ENCODE measurements at places on chromosomes 4 and X. TPM values are rescaled to one million over a fixed set of nuclear protein-coding genes. Genes with fewer than 3 reads are reported as not detected.
A peak's percentile ranks its signal among the peaks of the same experiment; 100 is the strongest.

DNA sequence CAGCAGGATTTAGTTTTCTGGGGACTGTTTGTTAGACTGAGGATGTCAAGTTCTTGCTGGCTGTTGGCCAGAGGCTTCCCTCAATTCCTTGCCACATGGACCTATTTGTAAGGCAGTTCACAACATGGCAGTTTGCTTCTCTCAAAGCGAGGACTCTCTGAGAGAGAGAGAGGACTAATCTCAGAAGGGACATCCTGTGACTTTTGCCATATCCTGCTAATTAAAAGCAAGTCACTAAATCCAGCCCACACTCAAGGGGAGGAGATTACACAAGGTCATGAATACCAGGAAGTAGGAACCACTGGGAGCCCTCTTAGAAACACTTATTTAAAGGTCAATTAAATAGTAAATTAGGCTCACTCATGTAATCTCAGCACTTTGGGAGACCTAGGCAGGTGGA, 38.2 kb downstream of the PPP1R2C start:
- no peak for DNase-seq

GRCh38 chrX:19174401-19175025, 52.2 kb upstream of the ADGRG2 start:
- no peak for DNase-seq

GRCh38 chr4:81084029-81084428, 53.5 kb downstream of the BMP3 start:
- no peak for DNase-seq

- DNase-seq = no peak
These were observed 1313.7 kb upstream of the PABPC4L start for GRCh38 chr4:135515295-135515694.

GRCh38 chrX:118455013-118455412, 40.6 kb upstream of the DOCK11 start:
- no peak for DNase-seq

- DNase-seq = no peak
These were observed 197.8 kb upstream of the AGTR2 start for GRCh38 chrX:115972717-115973116.

DNA sequence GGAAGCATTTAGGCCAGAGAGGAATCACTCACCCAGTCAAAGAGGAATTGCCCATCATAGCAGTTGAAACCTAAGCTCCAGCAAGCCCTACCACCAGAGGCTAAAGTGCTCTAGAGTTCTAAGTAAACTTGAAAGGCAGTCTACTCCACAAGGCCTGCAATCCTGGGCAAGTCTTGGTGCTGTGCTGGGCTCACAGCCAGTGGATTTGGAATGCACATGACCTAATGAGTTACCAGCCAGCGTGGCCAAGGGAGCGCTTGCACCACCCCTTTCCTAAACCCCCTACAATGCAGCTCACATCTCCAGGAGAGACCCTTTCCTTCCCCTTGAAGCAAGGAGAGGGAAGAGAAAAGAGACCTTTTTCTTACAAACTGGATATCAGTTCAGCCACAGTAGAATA, 445.7 kb downstream of the GASK1B start:
- no peak for DNase-seq

DNA sequence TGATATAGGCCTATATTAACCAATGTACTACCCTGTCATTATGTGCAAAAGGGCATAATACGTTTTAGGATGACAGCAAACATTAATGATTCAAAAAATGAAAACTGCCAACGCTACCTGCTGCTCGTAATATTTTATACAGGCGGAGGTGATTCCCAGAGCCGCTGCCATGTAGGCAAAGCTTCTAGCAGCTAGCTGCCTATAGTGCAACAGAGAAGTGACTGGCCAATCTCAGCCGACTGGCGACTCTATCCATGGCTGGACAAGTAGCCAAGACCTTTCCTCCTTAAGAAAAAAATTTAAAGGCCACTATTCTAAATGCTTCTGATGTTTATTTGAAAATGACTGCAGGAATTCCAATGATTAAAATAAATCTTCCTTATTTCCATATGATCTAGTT, 1.9 kb downstream of the PPARGC1A start:
- no peak for DNase-seq

GRCh38 chr4:3250956-3251690, 2.2 kb downstream of the MSANTD1 start:
- DNase-seq = peak; percentile 47

- DNase-seq = no peak
These were observed 116.1 kb downstream of the PCDH7 start for GRCh38 chr4:30836231-30836630.

DNA sequence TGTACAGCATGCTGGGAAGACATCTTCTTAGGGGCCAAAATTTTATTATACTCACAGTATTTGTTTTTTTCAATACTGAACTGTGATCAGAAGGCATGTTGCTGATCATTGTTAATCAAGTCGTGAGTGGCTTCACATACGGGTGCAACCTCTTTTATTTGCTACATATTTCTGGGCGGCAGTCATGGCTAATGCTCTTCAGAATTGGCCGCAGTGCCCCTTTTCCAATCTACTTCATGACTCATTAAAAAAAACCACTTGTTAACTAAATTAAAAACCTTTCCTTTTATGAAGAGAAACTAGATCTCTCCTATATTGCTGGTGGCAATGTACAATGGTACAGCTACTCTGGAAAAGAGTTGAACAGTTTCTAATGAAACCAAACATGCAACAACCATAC, 101.5 kb upstream of the C1GALT1C1 start:
- no peak for DNase-seq

DNA sequence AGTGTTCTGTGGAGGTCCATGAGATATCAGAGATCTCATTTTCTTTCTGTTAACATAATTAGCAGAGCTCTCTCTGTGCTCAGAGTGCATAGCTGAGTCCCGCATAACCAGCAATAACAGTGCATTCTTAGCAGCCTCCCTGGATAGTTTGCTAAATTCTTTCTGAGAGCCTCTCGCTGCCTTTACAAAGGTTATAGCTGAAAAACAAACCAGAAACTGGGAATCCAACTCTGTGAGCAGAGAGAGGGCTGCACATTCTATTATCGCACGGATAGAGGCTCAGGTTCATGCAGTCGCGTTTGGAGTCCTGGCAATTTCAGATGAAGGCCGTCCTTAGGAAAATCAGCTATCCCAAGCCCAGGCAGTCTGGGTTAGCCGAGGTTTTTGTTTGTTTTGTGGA, 1.2 kb downstream of the ENPP6 start:
- no peak for DNase-seq

- no peak for DNase-seq
These were observed 514.5 kb upstream of the FAM241A start for GRCh38 chr4:111630705-111631104.

DNA sequence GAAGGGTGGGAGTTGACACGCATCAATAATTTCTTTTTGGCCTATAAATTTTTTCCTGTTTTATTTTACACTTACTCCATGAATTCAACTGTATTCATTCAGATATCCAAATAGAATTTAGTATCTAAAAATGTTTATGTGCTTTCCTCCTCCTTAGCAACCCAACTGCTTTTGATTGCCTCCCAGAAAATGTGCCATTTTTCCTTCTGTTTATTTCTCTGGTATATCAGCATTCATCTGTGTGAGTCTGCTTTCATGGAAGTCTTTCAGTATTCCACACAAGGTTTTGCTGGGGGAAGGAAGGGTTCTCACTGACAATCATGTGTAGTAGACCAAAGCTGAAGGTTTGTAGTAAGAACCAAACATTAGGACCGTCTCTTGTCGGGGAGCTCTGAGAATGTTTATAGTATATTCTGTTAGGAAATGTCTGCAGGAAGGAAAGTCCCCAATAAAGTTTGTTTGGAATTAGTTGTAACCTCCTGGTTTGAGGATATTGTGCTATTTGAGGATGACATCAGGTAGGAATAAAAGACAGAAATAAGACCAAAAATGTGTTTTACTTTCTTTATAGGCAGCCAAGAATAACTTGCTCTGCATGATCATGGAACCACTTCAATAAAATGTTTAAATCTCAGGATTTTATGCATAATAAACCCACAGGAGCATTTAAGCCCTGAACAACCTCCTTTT, 673.6 kb upstream of the INTU start:
- DNase-seq = no peak

DNA sequence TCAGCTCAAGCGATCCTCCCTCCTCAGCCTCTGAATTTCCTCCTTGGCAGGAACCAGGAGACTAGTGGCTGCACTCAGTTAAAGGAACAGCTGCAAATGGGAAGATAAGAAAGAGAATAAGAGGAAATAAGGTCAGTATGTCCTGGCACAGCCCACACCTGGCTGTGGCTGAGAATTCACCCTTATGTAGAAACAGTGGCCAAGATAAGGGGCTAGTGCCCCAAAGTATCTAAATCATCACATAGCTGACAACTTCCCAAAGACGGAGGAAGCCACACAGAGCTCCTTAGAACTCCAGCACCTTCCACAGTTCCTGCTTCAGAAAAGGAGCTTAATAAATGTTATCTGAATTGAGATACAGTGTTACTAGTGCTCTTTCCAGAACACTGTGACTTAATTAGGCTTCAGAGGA, 2.3 kb upstream of the CHIC2 start:
- no peak for DNase-seq

GRCh38 chr4:120730777-120731320, 191.7 kb downstream of the PRDM5 start:
- DNase-seq = no peak

DNA sequence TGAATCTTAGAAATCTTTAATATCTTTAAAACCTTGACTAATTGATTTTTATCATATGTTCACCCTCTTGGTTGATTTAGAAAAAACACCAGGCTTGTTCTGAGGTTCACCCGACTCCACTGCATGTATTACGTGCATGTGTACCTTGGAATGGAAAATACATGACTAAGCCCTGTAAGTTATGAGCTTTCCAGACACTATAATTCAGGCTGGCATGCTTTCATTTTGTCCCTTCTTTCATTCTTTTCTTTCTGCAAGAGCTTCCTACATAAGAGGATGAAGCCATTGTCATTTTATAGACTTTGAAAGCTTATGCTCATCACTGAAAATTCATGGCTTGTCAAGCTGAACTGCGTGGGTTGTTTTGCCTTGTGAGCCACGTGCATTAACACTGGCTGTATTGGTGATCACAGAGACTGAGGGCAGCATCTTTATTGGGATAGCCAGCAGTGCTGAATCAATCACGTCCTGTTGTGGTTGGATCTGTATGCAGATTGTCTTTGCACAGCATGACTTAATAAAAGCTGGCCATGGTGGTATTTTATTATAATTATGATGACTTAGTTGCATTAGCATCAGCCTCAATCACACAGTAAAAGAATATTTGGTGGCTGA, 141.9 kb downstream of the SLIT2 start:
- DNase-seq = no peak

GRCh38 chr4:6112606-6113290, 87.6 kb downstream of the JAKMIP1 start:
- no peak for DNase-seq

DNA sequence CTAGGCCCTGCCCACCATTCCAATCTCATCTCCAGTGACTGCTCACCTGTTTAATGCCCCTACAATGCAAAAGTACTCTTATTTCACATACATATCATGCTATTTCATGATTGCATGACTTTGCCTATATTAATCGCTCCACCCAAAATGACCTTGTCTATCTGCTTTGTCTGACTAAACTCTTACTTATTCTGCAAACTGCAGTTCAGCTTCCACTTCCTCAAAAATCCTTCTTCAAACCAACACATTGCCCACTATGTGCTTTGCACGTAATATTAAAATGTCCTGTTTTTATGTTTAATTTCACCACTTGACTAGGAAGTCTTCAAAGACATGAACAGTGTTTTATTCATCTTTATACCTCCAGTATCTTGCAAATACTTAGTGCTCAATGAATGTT, 229.6 kb downstream of the OPHN1 start:
- DNase-seq = no peak

- no peak for DNase-seq
These were observed 728.5 kb upstream of the NDST4 start for GRCh38 chr4:115841871-115842270.

GRCh38 chr4:31995943-31996901, 1276.1 kb downstream of the PCDH7 start:
- DNase-seq = no peak

GRCh38 chr4:3473181-3473950, 10.3 kb downstream of the DOK7 start:
- DNase-seq = peak; percentile 70

GRCh38 chr4:145484225-145484846, 2.7 kb downstream of the SMAD1 start:
- no peak for DNase-seq

DNA sequence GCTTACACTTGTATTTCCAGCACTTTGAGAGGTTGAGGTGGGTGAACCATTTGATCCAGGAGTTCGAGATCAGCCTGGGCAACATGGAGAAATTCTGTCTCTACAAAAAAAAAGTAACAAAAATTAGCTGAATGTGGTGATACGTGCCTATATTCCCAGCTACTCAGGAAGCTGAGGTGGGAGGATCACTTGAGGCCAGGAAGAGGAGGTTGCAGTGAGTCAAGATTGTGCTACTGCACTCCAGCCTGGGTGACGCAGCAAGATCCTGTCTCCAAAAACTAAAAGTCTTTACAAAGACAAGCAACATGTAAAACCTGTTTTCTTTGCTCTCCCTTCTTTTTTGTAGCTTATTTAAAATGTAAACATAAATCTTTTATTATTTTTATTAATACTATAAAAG, 1156.1 kb downstream of the FAT4 start:
- no peak for DNase-seq

- DNase-seq = no peak
These were observed 40.2 kb downstream of the VSIG4 start for GRCh38 chrX:65999563-66000148.

DNA sequence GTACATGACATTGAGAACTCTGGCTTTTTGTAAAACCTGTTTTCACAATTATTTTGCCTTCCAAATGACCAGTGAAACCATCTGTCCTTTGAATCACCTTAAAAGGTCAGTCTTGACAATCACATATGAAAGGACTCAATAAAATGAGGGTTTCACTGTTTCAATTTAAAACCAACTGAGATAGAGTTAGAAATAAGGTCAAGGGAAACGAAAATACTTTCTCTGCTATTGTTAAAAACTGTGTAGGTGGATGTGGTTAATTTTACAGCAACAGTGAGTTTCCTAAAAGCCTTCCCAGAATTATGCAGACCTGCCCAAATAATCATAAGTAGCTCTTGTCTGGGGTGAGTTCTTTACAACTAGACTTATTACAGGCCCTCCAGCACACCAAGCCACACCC, 839.9 kb downstream of the RAB28 start:
- no peak for DNase-seq

- peak; percentile 37 for DNase-seq
These were observed at the start of gene TRO for GRCh38 chrX:54920610-54921426. Gene TRO (plus strand): TSS chrX:54920824. CDS start chrX:54922247, 1,423 bp downstream.

Gene LIMCH1
- 294 TPM for total RNA-seq

Gene TASL
- total RNA-seq = 0.68 TPM

Gene BEX5
- total RNA-seq = 0.68 TPM

Gene RCHY1
- total RNA-seq = 48.9 TPM

Gene PABPC5
- total RNA-seq = 0.87 TPM

Gene EPHA5
- total RNA-seq = 0.11 TPM

Gene TLR2
- total RNA-seq = 4.4 TPM

Gene NDST4
- not detected for total RNA-seq

Gene CACNA1F
- not detected for total RNA-seq

Gene MAGEA2B
- total RNA-seq = not detected

Gene SSX4B
- not detected for total RNA-seq

Gene SOWAHD
- total RNA-seq = 0.41 TPM
